ENCODE measurements at places on chromosomes 12 and 14.

- DNase-seq, result peak; percentile 99
These were observed 657.5 kb upstream of the TBX3 start for GRCh38 chr12:115341442-115341841.

GRCh38 chr14:34693228-34693939, 21.0 kb downstream of the CFL2 start:
- DNase-seq, result no peak

- DNase-seq, result peak; percentile 60
These were observed 135.5 kb downstream of the PAWR start for GRCh38 chr12:79555028-79555925.

DNA sequence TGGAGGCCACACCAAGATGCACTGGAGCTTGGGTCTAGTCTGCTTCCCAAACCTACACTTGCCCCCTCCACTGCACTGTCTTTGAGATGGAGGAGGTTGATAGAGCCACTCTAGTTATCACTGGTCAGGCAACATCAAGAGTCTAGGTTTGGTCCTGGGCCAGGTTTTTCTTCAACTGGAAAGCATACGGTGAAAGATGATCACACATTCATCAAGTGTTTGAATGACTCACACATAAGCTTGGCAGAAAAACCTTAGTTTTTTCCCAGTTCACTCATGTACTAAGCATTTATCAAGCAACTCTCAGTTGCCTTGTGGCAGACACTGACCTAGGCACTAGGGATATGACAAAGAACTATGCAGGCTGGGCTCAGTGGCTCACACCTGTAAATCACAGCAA, 84.5 kb downstream of the PLEKHG3 start:
- DNase-seq, result peak; percentile 96

GRCh38 chr14:21054123-21054767, 3.4 kb upstream of the RNASE8 start:
- DNase-seq, result no peak

DNA sequence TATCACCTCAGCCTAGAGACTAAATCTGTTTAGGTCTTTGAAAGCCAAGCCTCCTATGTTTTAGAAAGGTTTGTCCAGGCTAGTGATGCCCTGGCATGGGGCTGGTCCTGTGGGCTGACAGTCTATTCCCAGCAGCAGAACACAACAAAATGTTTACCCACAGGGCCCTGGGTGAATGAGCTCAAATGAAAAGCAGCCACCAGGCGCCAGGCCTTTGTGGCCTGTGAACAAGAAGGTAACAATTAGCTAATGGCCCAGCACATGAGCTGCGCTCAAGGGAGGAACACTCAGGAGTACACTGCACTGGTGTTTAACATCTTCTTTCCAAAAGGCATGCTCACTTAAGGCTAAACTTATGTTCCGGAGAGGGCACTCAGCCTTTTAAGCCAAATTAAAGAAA, 202.2 kb downstream of the MON2 start:
- DNase-seq, result no peak

- no peak for DNase-seq
These were observed 2.5 kb upstream of the PSEN1 start for GRCh38 chr14:73133795-73134194.

GRCh38 chr14:45705940-45706534, 453.0 kb upstream of the MIS18BP1 start:
- DNase-seq, result no peak

- DNase-seq, result no peak
These were observed 358.5 kb upstream of the SFSWAP start for GRCh38 chr12:131352296-131352900.

- no peak for DNase-seq
These were observed 174.8 kb upstream of the AVPR1A start for GRCh38 chr12:63325757-63326156.

DNA sequence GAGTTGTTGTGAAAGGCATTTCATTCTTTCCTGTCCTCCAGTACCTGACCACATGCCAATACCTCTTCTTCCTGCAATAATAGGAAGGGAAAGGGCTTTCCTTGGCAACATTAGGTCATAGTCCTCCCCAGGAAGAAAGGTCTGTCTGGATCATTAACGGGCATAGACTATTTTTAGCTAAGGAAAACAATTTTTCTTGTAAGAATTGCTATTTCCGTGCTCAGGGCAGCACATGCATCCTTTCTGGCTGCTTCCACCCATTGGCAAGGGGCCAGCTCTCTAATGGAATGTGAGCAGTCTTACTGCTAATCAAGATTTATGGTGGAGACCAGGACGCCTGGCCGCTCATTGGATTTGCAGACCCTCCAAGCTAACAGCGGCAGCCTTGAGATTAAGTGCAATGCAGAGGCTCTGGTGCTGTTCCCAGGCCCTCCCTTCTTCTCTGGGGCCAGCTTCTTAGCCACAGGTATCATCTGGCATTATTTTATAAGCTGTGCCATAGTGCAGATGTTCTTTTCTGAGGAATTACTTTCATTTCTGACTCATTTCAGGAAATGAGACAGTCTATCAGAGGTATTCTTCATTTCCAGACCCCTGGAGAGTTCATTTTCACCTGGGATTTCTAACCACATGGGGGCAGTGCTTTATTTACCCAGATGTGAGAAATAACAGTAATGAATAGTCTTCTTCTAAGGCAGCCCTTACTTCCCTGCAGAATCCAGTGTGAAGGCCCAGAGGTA, 52.9 kb downstream of the ANO6 start:
- DNase-seq, result peak; percentile 95

GRCh38 chr12:42208574-42208973, 29.5 kb downstream of the YAF2 start:
- DNase-seq, result no peak

GRCh38 chr12:50727466-50727865, 36.4 kb upstream of the ATF1 start:
- DNase-seq, result no peak

- DNase-seq, result no peak
These were observed 8.3 kb downstream of the FOXJ2 start for GRCh38 chr12:8040791-8041190.

- no peak for DNase-seq
These were observed 559.9 kb upstream of the ATP2B1 start for GRCh38 chr12:90268574-90268973.

- DNase-seq, result no peak
These were observed 853.0 kb downstream of the TRHDE start for GRCh38 chr12:73125148-73125547.

DNA sequence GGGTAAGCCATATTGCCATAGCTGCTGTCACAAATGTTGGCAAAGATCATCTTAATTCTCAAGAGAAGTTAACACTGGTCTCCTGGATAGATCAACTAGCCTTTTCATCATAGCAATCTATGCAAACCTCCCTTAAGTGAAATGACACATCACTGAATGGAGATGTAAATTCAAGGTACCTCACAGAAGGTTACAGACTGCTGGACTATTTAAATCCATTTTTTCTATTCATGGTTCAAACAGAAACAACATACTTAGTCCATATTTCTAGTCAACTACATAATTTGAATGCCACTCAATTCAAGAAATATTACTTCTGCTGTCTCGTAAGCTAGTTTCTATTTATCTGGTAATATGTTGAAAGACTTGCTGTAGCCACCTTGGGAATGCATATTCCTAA, 748.3 kb downstream of the C12orf50 start:
- no peak for DNase-seq

DNA sequence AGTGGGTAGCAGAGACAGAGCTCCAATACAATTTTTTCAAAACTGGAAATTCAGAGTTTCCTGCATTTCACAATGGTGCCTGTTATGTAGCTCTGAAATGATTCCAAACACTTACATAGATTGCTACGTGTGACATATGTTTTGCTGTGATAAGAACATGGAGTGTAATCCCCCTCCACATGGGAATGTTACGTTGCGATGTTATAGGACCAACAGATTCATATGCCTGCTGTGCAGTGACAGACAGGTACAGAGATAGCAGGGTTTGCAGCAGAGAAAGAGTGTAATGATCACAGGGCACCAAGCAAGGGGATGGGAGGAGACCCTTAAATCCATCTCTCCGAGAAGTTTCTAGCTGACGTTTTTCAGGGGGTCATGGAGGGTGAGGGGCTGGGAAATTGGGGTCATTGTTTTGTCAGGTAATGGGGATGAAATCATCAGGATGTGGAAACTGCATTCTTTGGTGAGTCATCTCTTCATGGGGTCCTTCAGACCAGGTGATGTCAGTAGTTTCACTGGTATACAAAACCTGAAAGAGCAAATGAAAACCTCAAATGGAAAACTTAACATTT, 76.6 kb upstream of the OSBPL8 start:
- DNase-seq, result peak; percentile 48

DNA sequence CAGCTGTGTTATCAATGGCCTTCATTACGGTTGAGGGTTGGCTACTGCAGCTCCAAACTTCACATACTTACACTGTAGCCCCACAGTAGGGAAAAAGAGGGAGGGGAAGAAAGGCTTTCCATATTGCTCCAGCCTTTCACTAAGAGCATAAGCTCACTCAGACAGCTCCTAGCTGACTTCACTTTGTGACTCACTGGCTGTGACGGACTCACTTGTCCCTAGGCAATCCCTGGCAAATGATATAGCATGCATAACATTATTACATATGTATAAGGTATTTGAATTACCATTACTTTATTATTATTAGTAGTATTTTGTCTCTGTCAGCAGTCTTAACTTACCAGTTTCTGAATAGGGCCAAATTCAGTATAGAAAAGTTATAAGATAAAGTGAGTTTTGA, 350.7 kb downstream of the RMST start:
- peak; percentile 21 for DNase-seq

GRCh38 chr14:28707814-28708213, 58.8 kb upstream of the FOXG1 start:
- peak; percentile 77 for DNase-seq

DNA sequence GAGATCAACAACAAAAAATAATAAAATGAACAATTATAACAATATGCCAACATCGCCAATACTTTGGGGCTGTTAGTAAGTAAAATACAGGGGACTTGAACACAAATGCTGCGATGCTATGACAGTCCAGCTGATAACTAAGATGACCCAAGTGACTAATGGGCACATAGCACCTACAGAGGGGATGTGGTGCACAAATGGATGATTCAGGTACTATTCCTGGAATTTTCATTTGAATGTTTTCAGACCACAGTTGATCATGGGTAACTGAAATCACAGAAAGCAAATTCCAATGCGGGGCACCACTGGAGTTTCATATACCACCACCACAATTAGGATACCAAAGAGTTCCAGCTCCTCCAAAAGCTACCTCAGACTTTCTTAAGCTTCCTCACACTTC, 82.9 kb downstream of the RCOR1 start:
- peak; percentile 27 for DNase-seq

DNA sequence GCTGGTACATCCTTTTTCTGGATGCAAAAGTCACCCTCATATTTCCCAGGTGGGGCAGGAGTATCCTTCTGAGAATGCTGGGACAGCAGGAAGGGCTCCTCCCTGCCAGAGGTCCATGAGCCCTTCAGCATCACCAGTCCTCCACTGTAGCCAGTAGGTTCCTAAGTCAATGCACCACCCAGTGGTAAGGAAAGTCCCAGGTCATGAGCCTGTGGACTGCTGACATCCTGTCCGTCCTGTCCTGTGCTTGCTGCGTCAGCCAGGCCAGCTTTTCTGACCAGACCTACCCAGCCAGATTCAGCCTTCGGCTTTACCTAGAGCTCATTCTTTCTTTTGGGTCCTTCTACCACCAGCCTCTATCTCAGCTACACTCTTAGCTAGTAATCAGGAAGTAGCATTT, 23.0 kb upstream of the ACTN1 start:
- no peak for DNase-seq

DNA sequence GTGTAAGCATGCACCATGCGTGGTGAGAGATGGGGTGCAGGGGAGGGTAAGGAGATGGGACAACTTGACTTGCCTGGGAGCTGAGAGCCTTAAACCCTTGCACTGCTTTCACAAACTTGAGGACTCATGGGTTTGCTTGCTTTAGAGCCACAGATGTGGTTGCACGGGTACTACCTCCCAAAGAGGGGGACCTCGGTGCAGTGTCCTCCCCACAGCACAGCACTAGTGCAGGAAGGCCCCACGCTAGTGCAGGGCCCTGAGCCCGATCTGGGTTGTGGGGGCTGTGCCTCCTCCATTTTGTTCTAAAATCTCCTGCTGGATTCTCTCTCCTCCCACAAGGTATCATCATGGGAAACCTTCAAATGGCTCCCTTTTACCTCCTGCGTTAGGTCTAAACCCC, 11.2 kb downstream of the KRT72 start:
- no peak for DNase-seq

GRCh38 chr12:64137117-64137516, 85.0 kb downstream of the KICS2 start:
- peak; percentile 74 for DNase-seq

DNA sequence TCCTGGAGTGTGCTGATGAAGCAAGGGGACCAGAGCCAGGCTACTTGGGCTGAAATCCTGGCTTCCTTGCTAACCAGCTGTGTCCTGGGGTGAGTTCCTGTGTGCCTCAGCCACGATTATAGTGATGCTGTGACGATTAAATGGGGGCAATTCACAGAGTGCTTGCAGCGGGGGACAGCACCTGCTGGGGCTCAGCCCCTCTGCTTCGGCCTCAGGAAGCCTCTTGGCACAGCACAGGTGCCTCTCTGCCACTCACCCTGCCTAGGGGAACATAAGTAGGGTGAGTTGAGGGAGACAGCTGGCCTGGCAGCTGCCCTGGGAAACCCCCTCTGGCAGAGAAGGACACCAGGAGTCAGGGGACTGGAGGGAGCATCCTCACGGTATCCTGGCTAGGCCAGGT, 9.4 kb downstream of the KRT80 start:
- no peak for DNase-seq

- DNase-seq, result no peak
These were observed 217.4 kb upstream of the RTL1 start for GRCh38 chr14:101120641-101121507.

- DNase-seq, result no peak
These were observed 55.5 kb downstream of the RPS6KA5 start for GRCh38 chr14:91004987-91005386.

GRCh38 chr14:101353422-101353821, 207.9 kb upstream of the DIO3 start:
- DNase-seq, result no peak

DNA sequence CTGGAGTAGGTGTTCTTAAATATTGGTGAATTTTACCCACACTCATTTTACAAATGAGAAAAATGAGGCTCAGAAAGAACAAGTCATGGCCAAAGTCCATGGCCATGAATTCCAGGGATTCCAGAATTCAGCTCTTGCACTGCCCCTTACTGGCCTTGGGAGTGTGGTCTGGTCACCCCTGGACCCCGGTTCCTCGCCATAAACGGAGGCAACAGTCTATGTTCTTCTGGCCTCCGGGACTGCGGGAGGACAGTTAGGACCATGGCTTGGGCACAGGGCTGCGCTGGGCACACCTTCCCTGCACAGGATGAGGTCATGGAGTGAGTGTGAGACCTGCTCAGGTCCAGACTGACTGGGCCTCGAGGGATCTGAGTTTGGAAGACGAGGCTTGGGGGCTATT, 6.9 kb downstream of the CCDC197 start:
- DNase-seq, result no peak
